ENCODE measurements at places on chromosomes 3 and 15.

DNA sequence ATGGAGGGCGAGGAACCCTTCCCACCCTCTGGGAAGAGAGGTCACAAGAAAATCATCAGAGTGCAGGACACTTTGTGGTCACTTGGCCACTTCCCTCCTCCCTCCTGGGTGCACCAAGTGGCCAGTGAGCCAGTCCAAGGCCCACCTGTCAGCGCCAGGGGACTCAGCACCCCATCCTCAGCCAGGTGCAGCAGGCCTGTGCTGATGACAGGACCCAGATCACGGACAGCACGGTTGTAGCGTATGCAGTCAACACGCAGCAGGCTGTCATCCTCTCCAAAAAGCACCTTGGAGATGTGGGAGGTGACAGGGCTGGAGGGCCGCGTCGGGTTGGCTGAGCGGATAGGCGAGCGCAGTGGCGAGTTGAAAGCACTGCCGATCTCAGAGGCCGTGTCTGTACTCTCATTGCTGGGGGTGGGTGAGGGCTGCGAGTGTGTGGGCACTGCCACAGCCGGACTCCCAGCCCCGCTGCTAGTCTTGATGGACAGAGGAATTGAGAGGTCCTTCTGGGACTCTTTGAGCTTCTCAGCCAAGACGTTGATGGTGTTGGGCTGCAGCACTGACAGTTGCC lies 41.5 kb downstream of the SEMA3G start:
- no peak for DNase-seq

GRCh38 chr3:115363071-115363470 lies 216.0 kb upstream of the ZBTB20 start:
- no peak for DNase-seq

DNA sequence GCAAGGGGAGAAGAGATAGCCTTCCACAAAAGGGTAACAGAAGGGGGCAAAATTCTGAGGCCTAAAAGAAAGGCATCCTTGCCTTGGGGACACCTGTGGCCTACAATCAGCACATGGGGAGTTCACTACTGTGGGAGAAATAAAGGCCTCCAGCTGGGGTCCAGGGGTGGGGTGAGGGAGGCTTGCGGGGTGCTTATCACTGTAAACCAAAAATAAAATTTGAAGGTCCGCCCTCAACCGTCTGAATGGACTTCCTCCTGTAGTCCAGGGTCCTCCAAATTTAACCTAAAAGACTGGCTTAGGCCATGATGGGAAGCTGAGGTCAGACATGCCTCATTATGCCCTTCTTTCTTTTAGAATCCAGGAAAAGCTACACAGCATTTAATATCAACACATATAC lies 2.1 kb upstream of the POLR2M start:
- DNase-seq, result no peak

GRCh38 chr15:64634576-64635498 lies 140.6 kb downstream of the RBPMS2 start:
- DNase-seq, result no peak

GRCh38 chr3:147618691-147619090 lies 209.5 kb downstream of the ZIC1 start:
- DNase-seq, result no peak

- DNase-seq, result no peak
Measured at GRCh38 chr15:58994906-58995453, 7.5 kb downstream of the RNF111 start.

DNA sequence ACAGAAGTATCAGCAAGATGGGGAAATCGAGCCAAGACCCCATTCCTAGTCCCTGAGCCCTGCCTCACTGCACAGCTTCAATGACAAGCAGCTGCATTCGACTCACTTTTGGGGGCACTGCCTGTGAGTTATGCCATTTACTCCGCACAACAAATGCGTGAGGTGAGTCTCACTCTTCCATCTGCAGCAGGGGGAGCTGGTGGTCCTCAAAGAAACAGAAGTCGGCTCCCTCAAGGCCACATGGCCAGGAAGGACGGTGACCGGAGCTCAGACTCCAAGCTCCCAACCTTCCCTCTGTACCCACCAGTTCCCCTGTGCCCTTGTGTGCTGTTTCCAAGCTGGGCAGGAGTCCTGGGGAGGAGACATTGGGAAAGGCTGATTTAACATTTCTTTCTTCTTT lies 127.7 kb upstream of the IQSEC1 start:
- no peak for DNase-seq

All from activated naive CD4-positive, alpha-beta T cell (primary cell).